ENCODE measurements at places on chromosomes 2 and 18.

- DNase-seq = no peak
Observed at GRCh38 chr18:23661735-23662308, 889 bp downstream of the ANKRD29 start.

- no peak for DNase-seq
Observed at GRCh38 chr2:7940723-7941122, 741.1 kb upstream of the ID2 start.

DNA sequence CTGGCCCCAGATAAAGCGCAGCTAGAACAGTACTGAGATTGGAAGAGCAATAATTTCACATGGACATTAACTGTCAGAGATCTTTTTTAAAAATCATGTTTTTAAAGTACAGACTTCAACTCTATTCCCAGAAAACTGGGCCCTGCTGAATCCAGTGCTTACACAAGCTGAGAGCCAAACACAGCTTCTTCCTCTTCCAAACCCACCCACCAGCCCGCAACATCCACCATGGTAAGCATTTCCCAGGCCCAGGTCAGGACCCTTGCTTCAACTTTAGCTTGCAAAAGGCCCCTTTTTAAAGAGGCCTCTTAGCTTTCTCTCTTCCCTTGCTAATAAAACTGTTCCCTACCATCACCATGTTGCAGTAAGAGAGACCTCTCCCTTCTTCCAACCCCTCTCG is 2.1 kb downstream of the AAK1 start:
- no peak for DNase-seq

GRCh38 chr2:45460825-45461224 is 150.2 kb downstream of the SRBD1 start:
- DNase-seq = no peak

GRCh38 chr18:31592506-31593157 is 955 bp downstream of the TTR start:
- DNase-seq = no peak

DNA sequence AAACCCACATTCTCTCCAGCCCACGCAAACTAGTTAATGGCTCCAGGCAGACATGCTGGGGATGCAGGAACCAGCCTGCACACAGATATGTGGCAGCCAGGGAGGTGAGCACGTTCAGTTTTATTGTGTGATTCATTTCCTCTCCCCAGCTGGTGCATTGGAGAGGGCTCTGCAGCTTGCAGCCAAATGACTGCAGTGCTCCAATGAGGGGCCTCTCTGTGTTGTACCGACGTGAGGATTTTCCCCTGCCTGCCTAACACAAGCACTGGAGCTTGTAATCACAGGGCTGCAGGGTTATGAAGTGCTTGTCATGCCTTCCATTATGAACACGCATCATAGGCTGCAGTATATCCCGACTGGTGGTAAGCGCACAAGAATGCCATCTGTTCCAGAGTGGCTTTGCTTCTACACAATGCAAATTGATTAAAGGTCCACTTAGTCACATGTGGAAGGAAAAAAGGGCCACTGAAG is 92.3 kb upstream of the THUMPD2 start:
- no peak for DNase-seq

GRCh38 chr18:6752202-6752860 is 22.8 kb downstream of the ARHGAP28 start:
- no peak for DNase-seq

GRCh38 chr18:73283032-73283431 is 415.2 kb upstream of the NETO1 start:
- DNase-seq = no peak

DNA sequence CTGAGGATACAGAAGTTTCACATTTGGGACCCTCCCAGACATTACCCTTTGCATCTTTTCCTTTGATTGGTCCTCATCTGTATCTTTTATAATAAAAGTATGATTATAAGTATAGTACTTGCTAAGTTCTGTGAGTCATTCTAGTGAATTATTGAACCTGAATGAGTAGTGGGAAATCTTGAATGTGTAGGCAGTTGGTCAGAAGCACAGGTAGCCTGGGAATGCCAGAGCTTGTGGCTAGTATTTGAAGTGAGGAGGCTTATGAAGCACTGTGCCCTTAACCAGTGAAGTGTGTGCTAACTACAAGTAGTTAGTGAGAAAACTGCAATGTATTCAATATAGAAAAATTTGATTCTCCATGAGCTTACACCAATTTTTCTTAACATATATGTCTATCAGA is 257.6 kb downstream of the GRB14 start:
- no peak for DNase-seq

- no peak for DNase-seq
Observed at GRCh38 chr18:51593931-51594330, 396.4 kb upstream of the MEX3C start.

DNA sequence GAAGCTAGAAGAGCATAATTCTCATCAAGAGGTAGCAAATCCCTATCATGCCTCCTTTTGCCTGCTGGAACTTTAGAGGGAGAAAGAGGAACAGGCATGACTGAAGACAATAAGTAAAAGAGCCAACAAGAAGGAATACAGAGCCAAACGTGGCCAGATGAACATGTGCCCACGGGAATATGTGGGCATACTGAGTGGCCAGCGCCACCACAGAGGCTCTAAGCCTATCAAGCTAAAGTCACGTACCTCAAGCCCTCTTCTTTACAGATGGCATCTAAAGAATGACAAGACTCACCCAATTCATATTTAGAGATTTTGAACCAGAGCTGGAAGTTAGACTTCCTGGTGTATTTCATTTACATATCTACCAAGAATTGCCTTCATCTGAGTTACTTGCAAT is 59.9 kb upstream of the ITGA4 start:
- no peak for DNase-seq

GRCh38 chr2:235763816-235764215 is 270.0 kb downstream of the AGAP1 start:
- no peak for DNase-seq

GRCh38 chr2:124713969-124714368 is 688.9 kb downstream of the CNTNAP5 start:
- no peak for DNase-seq

Measured in activated CD4-positive, alpha-beta T cell treated with anti-CD3 and anti-CD28 coated beads, Interleukin-2, amount 50 U/mL, for 24 hours (primary cell).